ENCODE measurements at places on chromosomes 3 and 15.
A peak's percentile ranks its signal among the peaks of the same experiment; 100 is the strongest.

DNA sequence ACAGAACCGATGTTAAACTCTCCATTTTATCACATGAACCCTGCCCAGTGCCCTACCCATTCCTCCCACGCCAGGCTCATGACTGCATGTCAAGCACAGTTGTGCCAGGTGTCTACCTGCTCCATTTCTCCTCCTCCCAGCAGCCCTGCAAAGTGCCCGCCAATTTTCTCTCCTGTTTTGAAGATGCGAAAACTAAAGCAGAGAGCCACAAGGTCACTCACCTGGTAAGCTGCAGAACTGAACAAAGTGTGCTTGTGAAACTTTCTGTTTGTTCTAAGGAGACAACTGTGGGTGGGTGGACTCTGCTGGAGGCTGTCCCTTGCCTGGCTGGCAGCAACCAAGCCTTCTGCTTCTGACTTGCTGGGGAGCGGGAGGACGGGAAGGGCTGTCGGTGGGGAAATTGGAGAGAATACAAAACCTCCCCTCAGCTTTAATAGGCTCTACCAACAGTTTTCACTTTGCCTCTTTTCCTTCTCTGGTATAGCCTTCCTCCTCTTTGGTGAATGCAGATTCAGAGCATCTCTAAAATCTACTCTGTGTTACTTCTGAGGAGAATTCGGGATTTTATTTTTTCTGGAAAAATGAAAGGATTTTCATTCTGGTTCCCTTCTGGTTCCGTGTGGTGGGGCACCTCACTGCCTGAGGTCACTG lies 23.0 kb downstream of the LIMD1 start:
- no peak for DNase-seq

- peak; percentile 10 for DNase-seq
These were observed 57.6 kb upstream of the NR2E3 start for GRCh38 chr15:71752604-71753289.

DNA sequence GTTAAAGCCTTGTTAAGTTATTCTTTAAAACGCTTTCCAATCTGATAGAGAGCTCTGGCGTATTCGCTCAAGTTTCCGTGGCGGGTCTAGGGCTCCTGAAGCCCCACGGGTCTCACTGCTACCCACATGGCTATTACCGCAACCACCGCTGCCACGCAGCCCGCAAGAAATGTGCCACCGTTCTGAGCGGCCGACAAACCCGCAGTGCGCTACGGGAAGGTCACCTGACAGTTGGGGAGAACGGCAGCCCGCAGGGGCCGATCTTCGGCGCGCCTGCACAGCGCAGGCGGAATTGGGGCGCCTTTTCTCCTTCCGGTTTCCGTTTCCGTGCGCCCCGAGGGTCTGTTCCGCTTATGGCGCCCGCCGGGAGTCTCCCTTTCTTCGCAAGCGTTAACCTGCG lies 76.6 kb upstream of the SNRPN start:
- DNase-seq, result no peak

- DNase-seq, result no peak
These were observed 143.9 kb downstream of the LSAMP start for GRCh38 chr3:116301422-116301821.

- DNase-seq, result no peak
These were observed 283.5 kb downstream of the SV2B start for GRCh38 chr15:91383532-91383931.

DNA sequence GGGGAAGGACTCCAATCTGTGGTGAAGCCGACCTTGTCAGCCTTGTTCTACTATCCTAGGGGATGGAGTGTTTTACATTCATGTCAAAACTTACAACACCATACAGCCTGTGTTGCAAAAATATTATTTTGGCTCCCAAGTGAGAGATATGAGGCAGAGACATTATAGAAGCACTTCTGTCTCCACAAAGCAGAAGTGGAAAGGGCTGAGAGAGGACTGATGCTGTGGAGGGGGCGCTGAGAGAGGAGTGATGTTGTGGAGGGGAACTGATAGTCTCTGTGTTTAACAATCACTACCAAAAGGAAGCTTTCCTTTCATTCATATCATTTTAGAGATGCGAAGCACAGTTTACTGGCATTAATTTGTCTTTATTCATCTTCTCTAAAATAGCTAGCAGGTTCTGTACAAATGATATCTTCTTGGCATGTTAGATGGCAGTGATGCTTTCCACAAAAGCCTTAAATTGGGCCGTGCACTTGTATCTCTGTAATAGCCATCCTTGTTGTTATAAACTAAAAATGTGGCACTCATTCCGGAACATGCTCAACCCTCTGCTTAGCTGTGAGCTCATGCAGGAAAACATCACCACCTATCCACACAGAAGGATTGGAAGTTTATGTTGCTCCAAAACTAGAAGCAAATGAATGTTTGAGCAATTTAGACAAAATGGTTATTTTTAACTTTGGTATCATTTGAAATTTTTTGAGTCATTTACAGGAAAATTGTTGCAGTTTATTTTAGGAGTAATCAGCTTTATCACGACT lies 134.6 kb upstream of the TP63 start:
- DNase-seq, result no peak

DNA sequence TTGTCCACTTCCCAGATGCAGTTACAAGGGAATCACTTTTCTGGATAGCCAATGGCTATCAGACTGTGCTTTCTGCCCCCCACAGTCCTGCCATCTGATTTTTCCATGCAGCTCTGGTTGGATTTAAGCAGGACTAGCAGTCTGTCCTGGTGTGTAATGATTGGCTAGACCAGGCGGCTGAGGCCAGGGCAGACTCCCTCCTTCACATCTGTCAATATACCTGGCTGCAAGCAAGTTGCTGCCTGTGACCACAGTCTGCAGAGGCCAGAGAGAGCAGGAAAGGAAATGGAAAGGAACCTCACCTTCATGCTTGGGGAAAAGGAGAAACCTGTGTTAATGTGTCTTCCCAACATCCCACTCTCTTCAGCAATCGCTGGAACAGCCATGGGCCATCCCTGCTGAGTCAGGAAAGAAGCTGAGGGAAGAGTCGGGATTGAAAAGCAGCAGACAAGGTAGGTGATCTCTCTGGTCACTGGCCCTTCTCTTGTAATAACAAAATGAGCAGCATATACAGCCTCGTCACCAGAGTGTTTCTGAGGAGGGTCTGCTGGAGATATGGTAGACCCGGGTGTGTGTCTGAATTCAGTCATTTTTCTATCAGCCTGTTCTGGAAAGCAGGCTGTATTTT lies 126.7 kb upstream of the PHLDB2 start:
- DNase-seq, result no peak

DNA sequence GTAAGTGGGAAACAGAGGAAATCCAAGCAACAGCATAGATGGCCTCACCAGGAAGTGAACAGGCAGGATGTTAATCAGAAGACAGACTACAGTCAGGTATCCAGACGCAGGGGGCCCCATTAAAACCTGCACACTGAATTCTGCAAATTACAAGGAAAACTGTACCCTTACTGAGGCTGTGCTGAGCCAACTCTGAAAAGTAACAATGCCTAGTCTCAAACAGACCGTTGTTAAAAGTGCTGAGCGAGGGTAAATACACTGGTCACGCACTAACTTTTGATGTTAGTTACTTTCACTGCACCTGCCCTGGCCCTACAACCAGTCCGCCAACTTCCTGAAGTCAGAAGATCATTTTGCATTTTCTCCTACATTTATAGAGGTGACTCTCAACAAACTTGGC lies 1.0 kb downstream of the TAMM41 start:
- DNase-seq, result no peak

DNA sequence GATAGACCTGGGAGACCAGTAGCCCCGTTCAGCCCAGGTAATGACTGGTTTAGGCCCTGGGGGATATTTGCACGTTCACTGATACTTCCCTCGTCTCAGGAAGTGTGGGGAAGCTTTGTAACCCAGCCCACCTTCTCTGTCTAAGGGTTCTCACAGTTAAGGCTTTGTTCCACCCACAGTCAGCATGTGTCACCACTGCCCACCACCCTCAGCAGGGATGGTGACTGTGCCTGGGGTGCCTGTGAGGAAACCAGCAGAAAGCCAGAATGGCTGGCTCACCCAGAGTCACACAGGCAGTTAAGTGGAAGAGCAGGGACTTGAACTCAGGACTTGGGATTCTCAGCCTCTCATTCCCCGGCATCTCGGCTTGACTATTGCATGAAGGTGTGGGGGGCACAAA lies 5.2 kb downstream of the KBTBD13 start:
- peak; percentile 40 for DNase-seq
